ENCODE measurements at places on chromosomes 2 and 18.

GRCh38 chr2:180291060-180291459, 284.0 kb upstream of the CWC22 start:
- peak; percentile 47 for DNase-seq

- peak; percentile 64 for DNase-seq
Measured at GRCh38 chr18:13375302-13376255, 157.0 kb downstream of the LDLRAD4 start.

GRCh38 chr2:162217598-162217997, 25.6 kb downstream of the FAP start:
- DNase-seq, result peak; percentile 88

DNA sequence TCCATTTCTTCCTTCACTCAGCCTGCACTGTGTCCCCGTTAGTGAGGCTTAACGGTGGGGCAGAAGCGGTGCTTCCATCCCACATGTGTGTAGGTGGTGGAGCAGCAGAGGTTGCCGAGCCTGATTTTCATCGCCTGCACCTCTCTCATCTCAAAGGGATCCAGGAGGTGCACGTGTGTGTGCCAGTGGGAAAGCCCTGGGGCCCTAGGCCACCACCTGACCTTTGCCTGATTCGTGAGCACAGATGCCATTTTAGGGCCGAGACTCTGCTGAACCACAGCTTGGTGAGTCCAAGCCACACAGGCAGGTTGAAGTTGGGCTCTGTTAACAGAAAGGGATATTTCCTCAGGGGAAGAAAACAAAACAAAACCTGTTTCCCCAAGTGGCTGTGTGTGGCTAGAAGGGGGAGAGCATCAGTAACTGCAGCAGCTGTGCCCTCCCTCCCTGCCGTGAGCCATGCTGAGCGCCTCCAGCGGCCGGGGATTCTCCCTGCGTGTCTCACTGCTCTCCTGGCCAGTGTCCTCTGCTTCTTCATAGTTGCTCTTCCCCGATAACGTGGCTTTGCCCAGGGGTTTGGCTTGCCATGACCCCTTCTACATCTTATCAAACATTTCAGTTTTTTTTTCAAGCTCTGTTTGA, 81.5 kb downstream of the MAPRE2 start:
- no peak for DNase-seq

- DNase-seq, result peak; percentile 75
Measured at GRCh38 chr18:61398961-61399705, 65.9 kb downstream of the CDH20 start.

GRCh38 chr2:100178085-100178788, 35.8 kb upstream of the AFF3 start:
- DNase-seq, result no peak

- DNase-seq, result no peak
Measured at GRCh38 chr2:121199281-121200010, 85.6 kb downstream of the TFCP2L1 start.

DNA sequence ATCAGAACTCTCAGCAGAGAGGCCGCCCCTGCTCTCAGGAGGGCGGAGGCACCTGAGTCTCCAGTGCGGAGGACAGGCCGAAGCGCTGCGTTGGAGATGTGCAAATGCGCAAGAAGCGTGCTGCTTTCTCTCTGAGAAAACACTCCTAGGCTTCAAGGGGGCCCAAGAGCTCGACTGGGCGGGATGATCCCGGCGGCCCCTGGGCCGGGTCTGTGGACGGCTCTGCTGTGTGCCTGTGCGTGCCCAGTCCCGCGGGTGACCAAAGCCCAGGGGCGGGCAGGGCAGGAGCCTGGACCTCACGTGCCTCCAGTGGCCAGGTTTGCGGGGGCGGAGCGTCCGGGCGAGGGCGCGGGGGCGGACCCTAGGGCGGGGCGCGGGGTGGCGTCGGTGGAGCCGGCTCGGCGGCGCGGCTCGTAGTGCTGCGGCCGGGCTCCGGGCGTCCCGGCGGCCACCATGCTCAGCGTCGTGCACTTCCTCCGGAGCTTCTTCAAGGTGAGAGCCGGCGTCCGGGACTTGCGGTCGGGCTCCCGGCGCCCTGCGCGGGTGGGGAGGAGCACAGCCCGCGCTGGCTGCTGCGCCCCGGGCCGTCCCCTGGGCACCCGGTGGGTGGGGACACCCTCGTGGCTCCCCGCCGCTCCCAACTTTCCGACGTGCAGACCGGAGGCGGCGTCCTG, at the start of gene ARHGEF4:
Gene ARHGEF4 (plus strand): TSS at position 414 of the 674 bp plus-strand sequence. CDS start 40 bp downstream, at position 454.
- no peak for DNase-seq

DNA sequence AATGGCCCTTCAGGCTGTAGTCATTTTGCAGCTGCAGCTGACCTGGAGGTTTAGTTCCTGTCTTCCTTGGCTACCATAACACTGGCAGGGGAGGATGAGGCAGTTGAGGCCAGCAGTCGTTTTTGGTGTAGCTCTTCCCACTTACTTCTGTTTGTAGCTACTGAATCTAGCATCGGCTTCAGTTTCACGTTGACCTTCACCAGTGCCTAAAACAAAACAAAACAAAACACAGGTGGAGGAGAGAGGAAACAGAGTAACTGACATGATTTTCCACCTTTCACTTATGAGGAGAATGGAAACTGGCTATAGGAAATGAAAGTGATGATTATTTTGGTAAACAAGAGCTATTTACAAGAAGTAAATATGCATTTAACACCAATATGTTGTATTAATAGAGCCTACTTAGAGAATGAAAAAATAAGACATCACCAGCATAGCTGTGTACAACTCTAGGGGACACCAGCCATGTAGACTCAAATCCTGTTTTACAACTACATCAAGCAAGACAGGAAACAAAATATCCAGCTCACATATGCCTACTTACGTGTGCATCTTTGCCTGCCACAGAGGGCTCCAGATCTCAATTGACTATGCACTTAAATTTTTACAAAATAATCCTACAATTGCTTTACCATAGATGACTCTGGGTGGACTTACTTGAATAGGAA, 236.9 kb downstream of the AGPS start:
- DNase-seq, result no peak

- DNase-seq, result peak; percentile 25
Measured at GRCh38 chr2:134284119-134284670, 30.3 kb downstream of the MGAT5 start.

- DNase-seq, result no peak
Measured at GRCh38 chr2:7607441-7608173, 690.4 kb downstream of the RNF144A start.
